Activated naive CD4-positive, alpha-beta T cell (primary cell): ENCODE measurements at places on chromosomes 12 and 14.

DNA sequence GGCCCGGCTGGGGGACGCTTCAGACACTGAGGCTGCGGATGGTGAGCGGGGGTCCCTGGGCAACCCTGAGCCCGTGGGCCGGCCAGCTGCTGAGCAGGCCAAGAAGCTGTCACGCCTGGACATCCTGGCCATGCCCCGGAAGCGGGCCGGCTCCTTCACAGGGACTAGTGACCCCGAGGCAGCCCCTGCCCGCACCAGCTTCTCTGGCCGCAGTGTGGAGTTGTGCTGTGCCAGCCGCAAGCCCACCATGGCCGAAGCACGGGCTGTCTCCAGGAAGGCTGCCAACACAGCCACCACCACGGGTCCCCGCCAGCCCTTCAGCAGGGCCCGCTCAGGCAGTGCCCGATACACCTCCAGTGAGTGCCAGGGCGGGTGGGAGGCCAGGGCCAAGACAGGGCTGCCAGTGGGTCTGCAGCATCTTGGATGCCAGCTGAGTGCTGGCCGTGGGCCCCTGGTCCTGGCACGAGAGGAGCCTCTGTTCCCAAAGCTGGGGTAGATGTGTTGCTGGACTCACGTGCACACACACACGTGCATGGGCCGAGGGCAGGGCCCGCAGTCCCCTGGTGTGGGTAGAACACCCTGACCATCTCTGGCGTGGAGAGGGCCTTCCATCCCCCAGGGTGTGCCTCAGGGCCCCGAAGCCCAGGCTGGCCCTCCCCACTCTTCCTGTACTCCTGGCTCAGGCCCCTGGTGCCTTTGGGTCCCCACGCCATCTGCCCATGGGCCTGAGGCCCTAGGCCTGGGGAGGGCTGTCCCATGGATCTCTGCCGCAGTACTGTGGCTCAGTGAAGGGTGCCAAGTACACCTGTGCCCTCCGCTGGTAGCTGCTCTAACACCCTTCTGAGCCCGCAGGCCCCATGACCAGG lies 22.8 kb downstream of the CEP170B start:
- no peak for DNase-seq

DNA sequence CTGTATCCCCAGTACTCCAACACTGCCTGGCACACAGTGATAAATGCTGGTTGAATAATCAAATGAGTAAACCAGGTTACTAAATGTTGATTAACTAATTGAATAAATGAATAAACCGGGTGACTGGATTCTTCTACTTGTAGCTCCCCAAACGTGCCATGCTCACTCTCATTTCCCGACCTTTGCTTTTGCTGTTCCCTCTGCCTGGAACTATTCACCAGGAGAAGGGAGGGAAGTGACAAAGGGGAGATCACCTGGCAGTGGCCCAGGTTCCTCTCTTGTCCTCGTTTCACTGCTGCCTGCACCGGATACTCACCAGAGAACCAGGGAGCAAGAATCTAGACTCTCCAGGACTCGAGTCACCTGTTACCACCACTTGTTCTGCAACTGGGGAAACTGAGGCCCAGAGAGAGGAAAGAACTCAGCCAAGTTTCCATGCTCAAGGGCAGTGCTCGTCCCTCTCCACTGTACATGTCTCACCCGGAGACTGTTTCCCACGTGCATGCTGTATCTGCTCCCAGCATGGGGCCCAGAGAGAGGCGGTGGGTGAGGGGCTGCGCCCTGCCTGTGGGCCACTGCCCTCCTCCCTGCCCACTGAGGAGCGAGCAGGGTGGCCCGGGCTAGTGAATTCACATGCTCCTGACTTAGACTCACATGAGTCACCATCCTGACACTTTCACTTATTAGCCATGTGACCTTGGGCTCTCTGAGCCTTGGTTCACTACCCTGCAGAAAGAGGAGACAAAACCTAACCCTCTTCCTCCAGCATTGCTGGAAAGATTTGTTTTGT lies 17.7 kb upstream of the POP5 start:
- DNase-seq = no peak

DNA sequence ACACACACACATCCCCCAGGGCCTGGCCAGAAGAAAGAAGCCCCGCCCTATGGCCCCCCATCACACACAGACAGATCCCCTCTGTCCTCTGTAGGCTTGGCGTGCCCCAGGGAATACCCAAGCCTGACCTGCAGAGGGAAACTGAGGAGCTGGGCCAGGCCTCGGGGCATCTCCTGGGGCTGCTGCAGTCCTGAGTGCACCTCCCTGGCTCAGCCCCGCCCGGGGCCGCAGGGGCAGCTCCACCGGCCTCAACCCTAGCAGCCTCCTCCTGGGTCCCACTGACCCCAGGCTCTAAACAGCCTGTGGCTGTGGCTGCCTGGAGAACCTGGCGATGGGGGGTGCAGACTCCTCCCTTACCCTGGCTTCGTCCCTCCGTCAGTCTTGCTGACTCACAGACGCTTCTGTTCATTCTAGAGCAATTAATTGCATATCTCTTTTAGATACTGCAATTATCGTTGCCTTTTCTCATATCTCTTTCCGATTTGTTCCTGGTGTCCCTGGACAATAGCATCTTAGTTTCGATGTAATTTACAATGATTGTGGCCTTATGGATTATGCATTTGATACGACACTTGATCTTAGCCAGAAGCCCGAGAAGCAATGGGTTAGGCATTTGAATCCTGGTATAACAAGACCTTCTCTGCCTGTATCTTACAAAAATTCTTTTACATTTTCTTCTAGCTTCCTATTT lies 45.8 kb upstream of the EIF5 start:
- DNase-seq = no peak

GRCh38 chr12:110379197-110379596 lies 24.3 kb downstream of the ANAPC7 start:
- DNase-seq = no peak

GRCh38 chr14:56590535-56590960 lies 10.9 kb downstream of the TMEM260 start:
- no peak for DNase-seq
